Urothelium cell line (cell line): ENCODE measurements at places on chromosomes 13 and 19.

DNA sequence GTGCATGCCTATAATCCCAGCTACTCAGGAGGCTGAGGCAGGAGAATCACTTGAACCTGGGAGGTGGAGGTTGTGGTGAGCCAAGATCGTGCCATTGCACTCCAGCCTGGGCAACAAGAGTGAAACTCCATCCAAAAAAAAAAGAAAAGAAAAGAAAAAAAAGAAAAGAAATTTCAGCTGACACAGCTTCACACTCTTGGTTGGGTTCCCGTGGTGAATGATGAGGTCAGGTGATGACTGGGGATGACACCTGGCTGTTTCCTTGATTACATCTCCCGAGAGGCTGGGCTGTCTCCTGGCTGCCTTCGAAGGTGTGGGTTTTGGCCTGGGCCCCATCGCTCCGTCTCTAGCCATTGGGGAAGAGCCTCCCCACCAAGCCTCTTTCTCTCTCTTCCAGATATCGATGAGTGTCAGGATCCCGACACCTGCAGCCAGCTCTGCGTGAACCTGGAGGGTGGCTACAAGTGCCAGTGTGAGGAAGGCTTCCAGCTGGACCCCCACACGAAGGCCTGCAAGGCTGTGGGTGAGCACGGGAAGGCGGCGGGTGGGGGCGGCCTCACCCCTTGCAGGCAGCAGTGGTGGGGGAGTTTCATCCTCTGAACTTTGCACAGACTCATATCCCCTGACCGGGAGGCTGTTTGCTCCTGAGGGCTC is 22.0 kb downstream of the LDLR start:
- DNase-seq, result no peak

- no peak for DNase-seq
Measured at GRCh38 chr19:41860419-41861115, 512 bp downstream of the RPS19 start.

- DNase-seq, result no peak
Measured at GRCh38 chr13:35552172-35552844, 75.8 kb upstream of the MAB21L1 start.

- DNase-seq, result no peak
Measured at GRCh38 chr19:31515931-31516330, 166.7 kb upstream of the TSHZ3 start.

DNA sequence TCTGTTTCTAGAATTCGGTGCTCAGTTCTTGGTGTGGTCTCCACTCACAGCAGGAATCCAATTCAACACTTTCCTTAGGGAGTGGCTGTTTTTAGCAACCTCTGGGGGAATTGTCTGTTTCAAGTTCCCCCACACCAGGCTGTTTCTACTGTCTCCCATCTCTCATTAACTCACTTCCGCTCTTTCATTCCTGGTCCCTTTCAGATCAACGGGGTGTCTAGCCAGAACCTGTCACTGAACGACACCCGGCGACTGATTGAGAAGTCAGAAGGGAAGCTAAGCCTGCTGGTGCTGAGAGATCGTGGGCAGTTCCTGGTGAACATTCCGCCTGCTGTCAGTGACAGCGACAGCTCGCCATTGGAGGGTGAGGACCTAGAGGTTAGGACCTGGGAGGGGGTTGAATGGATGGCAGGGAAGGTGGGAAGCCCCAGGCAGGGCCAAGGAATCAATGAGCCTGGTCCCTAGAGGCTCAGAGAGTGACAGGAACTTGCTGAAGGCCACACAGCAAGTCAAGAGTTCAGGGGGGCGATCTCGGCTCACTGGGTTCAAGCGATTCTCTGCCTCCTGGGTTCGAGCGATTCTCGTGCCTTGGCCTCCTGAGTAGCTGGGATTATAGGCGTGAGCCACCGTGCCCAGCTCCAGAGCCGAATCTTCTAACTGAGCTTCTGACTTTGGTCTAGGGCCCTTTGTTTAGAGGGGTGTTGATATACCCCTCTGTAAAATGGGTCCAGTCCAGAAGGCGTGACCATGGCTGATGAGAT is 25.5 kb downstream of the TJP3 start:
- no peak for DNase-seq
